ENCODE measurements at places on chromosomes 1 and 21.

GRCh38 chr1:19704247-19705113, 39.8 kb downstream of the HTR6 start:
- no peak for DNase-seq

- DNase-seq = no peak
Measured at GRCh38 chr1:196459383-196459782, 148.9 kb downstream of the KCNT2 start.

DNA sequence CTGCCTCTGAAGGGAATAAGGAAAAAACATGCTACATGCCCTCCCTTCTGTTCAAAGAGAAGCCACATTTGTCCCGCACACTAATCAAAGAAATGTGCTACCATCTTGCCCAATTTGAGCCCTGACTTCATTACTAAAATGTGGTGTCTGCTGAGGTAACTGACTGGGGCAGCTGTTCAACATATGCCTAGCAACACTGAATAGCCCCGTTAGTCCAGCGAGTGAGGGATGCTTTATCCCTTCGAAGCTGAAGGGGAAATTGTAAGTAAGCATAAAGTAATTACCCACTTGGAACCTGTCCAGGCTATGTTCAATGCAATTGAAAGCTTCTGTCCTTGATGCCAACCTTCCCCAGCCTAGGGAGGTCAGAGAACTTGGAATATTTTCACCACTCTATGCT, 310.6 kb downstream of the SEC16B start:
- DNase-seq = no peak

- DNase-seq = no peak
Measured at GRCh38 chr1:3689138-3689750, 36.9 kb downstream of the TP73 start.

DNA sequence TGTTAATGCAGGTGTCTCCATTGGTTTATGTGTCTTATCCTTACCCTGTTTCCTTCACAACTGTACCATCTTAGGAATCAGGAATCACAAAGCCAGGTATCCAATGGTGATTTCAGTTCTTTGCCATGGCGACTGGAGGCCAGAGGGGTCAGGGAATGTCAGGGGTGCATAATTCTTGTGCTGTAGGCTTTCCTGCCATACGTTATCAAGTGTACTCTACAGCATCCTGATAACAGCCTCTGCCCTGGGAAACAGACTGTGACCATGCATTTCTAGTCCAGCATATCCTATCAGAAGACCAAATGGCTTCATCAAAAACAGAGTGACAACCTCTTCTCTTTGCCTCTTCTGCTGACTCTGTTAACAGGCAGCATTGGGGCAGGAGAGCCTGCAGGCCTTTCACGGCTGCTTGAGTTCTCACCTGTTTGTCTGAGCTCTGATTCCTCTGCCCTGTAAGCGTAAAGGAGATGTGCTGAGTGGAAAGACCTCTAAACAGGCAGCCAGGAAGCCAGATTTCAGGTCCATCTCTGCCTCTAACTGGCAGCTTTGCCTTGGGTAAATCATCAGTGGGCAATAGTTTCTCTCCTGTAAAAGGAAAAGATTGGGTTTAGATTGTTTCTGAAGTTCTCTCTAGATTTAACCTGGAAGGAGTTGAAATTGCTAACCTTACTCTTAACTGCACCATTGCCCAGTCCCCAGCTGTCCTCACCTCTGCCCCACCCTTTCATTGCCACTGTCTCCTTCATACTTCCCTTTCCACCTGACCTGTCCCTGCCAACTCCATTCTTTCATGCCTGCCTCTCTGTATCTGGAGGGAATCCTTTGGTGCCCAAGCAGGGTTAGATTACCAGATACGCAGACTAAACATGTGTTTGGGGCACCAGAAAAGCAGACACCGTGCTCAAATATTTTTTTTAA, 80.2 kb downstream of the LRRC8D start:
- DNase-seq = no peak

DNA sequence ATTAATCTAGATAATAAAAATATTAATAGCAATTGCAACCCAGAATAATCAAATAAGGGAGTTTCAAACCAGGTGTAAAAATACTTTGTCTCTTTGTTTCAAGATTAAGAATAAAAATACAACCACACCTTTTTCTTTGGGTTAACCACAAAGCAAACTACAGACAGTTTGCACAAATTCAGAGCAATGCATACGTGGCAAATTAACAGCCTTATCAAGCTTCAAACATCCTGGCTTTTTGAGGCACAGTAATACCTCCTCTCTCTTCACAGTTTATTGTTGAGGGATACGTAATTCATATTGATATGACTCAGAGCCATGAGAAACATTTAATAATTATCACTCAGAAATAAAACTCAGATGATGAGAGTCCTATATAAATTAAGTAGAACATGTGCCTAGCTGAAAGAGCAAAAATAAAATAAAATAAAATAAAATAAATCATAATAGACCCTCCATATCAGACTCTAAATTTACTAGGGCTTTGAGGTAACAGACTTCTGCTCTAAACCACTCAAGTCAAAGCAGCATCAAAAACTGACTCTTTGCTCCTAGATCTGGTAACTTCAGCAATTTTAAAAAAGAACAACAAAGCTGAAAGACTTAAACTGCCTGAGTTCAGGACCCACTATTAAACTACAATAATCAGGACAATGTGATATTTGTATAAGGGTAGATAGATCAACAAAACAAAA, 11.4 kb downstream of the EDEM3 start:
- no peak for DNase-seq

DNA sequence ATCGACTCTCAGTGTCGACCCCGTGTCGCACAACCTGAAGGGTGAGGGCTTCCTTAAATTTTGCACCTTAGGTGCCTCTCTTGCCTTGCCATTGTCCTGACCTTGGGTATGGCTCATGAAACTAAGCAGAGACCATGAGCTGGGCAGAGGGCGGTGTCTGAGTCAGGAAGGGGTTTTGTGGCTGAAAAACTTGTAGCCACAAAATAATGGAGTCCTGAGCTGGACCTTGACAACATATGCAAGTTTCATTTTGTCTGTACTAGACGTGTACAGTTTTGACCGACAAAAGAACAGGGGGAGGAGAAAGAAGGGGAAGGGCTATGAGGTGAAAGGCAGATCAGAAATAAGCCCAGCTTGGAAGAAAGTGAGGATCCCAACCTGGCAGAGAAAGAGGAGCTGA, 8.3 kb upstream of the RUNX1 start:
- no peak for DNase-seq

DNA sequence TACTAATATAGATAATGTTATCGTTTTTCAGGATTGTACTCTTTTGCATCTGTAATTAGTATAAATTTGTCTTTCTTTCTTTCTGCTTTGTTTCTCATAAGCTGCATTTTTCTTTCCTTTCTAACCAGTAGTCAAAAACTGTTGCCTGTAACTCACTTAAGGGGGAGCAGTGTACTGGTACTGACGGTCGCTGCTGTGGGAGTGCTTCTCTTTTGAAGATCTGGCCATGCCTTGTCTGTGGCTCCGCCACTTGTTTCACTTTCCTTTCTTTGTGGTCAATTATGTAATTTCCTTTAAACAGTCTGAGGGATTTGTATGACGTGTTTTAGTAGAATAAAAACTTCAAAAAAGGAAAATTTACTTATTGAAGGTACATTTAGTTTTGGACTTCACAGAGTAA, 37.0 kb downstream of the MIA3 start:
- DNase-seq = peak; percentile 81

GRCh38 chr1:205026181-205026580, 16.8 kb upstream of the CNTN2 start:
- no peak for DNase-seq

GRCh38 chr1:54403808-54404261, 2.4 kb downstream of the SSBP3 start:
- DNase-seq = peak; percentile 23

GRCh38 chr21:46544003-46544402, 60.9 kb downstream of the S100B start:
- no peak for DNase-seq

DNA sequence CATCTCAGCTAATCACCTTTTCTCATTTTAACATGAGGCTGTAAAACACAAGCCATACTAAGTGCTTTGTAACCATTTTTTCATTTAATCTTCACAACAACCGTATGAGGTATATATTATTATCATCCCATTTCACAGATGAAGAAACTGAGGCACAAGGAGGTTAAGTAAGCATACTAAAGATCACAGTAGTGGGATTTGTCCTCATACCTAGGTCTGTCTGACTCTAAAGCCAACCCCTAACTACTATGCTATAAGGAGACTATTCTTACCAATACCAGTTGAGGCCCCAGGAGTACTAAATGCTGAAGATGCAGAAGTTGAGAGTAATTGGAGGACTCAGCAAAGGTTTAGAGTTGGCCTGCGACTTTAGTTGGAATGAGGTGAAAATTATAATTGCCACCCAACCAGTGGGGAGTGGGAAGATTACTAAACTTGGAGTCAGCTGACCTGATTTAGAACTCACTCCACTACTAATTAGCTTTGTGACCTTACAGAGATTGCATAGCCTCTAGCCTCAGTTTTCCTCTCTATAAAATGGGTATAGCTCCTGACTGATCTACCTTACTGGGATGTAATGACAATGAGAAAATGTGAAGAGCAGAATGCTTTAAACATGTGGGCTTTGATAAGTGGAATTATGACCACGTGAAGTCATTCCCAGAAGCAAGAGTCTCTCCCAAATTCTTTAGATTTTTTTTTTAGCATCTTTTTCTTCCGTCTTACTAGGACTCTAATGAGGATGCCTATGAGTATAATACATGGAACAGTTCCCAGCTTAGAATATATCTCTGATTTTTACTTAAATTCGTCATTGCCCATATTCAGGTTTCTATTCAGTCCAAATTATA, 85.8 kb upstream of the IPO9 start:
- DNase-seq = no peak

DNA sequence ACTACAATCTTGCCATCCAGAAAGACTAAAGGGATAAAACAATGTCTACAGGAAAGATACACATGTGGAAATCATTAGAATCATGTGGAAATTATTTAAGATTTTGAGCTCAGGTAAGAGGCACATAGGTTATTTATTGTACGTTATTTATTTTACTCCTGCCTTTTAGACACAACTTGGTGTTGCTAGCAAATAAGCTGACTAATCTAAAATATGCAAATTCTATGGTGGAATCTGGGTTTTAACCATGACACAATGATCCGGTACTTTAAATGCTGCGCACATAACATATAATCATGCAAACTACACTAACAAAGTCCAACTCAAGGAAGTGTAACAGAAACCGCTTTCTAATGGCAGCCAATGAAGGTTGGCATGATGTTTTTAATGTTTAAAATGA, 112.5 kb downstream of the IFI44 start:
- no peak for DNase-seq

- DNase-seq = no peak
Measured at GRCh38 chr1:189405419-189405818, 1072.2 kb downstream of the BRINP3 start.

DNA sequence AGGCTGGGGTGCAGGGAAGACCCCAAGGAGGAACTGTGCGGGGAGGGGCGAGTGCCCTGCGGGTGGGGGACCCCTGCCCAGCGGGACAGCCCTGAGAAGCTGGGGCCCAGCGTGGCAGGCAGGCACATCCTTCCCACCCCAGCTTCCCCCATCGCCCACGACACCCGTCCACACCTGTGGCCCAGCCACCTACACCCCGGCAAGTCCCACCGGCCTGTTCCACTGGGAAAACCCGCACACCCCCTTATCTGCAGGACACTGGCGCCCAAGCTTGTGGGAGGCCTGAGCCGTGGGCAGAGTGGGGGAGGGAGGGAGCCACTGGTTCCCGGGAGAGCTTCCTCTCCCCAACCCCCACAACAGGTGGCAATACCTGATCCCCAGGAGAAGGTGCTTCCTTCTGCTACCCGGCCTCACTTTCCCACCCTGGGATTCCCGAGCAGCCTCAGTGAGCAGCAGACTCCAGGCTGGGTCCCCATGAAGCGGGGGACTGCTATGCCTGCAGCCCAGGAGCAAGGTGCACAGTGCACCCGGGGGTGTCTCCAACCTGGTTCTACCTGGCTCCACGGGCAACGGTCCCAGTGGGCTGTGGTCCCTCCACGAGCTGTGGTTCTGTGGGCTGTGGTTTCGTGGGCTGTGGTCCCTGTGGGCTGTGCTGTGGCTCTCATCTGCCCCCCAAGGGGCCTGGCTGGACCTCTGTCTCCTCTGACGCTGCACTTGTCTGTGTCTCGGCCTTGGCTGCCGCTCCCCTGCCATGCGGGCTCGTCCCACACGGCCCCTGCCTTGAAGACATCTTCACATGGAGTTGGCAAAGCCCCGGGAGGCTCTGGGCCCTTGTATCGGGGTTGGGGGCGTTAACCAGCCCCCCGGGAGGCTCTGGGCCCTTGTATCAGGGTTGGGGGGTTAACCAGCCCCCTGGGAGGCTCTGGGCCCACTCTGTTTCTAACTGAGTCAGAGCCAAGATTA, 37.8 kb upstream of the POFUT2 start:
- DNase-seq = no peak

DNA sequence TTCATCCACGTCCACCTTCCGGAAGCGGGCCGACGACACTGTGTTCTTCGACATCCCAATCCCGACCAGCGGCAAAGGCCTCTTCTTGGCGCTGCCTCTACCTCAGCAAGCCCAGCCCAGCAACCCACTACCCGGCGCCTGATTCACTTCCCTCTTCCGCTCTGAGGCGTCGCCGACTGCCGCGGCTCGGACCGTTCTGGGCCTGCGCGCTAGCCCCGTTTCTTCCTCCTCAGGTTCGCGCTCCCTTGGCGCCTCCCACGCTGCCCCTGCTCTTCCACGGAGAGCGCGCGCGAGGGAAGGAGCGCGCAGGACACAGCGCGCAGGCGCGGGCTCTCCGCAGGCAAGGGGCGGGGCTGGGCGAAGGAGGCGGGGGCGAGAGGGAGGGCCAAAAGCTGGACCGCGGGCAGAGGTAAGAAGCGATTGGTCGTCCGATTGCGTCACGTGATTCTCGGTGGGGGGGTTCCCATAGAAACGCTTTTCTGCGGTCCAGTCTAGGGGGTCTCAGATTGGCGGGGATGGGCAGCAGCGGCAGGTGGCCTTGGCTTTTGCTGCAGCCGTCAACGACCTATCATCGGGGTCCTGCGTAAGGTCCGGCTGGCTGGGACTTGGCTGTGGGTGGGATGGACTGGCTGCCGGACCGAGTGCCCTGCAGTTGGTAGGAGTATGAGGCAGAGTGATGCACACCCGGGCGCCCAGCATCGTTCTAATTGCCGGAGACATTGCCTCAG, at the start of gene ARPC5:
TSS of gene ARPC5 (minus strand) at position 178 of the 728 bp plus-strand sequence. CDS start at position 54, 124 bp downstream.
- peak; percentile 93 for DNase-seq

GRCh38 chr1:69502991-69503390, 64.7 kb upstream of the LRRC7 start:
- DNase-seq = no peak

GRCh38 chr1:12407050-12407961, 177.5 kb downstream of the VPS13D start:
- DNase-seq = no peak

- no peak for DNase-seq
Measured at GRCh38 chr1:37468037-37468436, 6.3 kb upstream of the ZC3H12A start.

GRCh38 chr21:27817902-27818623, 851.2 kb upstream of the ADAMTS5 start:
- DNase-seq = no peak

GRCh38 chr1:109499081-109499480, 5.2 kb downstream of the CYB561D1 start:
- DNase-seq = no peak
